T-cell (primary cell): ENCODE measurements at places on chromosomes 6 and 20. TPM values are rescaled to one million over a fixed set of nuclear protein-coding genes. Genes with fewer than 3 reads are reported as not detected.

RPN2 gene
- total RNA-seq = 88.8 TPM

GRCh38 chr20:61166324-61166723, 85.7 kb upstream of the CDH4 start:
- no peaks in the 10 kb centered on the region for H3K4me1 ChIP-seq
- DNase-seq = no peak
- H3K4me3 ChIP-seq = no peak overlapping the region
- no peak overlapping the region for H3K27ac ChIP-seq

DNA sequence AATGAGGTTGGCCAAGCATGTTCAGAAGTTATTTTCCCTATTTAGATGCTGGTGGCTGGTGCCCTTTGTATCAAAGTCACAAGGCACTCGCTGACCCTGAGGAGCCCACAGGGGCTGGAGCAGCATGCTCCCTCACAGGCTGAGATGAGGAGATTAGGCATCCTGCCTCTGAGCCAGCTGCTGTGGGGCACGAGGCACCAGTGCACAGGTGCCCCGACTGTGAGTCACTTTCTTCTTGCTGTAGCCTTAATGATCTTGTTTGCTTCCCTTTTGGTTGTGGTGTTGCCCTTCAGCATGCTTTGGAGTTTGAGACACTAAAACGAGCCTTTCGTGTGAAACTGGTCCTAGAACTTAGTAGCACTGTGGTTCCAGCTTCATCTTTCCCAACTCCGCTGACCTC, 4.3 kb downstream of the PSMG4 start:
- no peak for DNase-seq
- peaks cover 59% of the 10 kb centered on the region for H3K4me1 ChIP-seq
- peaks cover 8% of the 10 kb centered on the region for H3K36me3 ChIP-seq
- H3K4me3 ChIP-seq = no peak overlapping the region

DNA sequence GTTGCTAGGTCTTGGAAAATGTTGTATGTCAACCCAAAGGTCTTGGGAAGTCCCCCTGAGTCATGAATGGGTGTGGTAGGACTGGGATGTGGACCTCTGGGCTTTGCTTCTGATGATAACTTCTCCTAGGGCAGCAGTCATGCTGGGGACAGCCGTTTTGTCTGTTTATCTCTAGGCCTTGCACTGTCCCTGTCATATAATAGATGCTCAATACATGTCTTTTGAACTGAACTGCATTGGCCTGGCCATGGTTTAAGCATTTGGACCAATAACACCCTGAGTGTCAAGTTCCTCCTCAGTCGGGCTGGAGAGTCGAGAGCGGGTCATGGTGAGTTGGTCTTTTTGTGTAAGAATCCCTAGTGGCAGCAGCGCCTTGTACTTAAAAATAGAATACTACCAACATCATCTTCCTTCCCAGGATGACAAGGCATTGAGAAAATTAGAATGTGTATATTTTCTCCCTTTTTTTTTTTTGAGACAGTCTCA, 43.1 kb downstream of the E2F3 start:
- no peak overlapping the region for H3K4me3 ChIP-seq
- H3K36me3 ChIP-seq = peaks cover 9% of the 10 kb centered on the region

NRSN1 gene
- total RNA-seq = not detected

DNA sequence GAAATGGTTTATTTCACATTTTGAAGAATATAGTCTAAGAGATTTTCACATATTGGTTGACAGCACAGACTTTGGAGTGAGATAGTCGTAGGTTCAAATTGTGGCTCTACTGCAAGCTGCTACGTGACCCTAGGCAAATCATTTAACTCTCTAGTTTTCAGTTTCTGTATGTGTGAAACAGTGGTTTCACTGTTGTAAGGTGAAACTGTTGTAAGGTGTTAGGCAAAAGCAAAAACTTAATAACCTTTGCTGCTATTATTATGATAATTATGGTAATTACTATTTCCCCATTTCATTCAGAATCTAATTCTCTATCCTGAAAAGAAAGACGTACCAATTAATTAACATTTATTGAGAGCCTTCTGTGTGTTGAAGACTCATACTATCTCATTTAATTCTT, 144.2 kb downstream of the REV3L start:
- no peaks in the 10 kb centered on the region for H3K4me1 ChIP-seq
- no peak overlapping the region for H3K27ac ChIP-seq
- peaks cover 19% of the 10 kb centered on the region for H3K36me3 ChIP-seq
- no peak for DNase-seq
- H3K4me3 ChIP-seq = no peak overlapping the region

RIPPLY2 gene
- not detected for total RNA-seq

LRRC73 gene
- not detected for total RNA-seq

- H3K4me3 ChIP-seq = no peak overlapping the region
- no peak overlapping the region for H3K27ac ChIP-seq
- no peaks in the 10 kb centered on the region for H3K4me1 ChIP-seq
Observed at GRCh38 chr6:47440719-47441118, 36.9 kb upstream of the CD2AP start.

SYNGAP1 gene
- 51.2 TPM for total RNA-seq

DNA sequence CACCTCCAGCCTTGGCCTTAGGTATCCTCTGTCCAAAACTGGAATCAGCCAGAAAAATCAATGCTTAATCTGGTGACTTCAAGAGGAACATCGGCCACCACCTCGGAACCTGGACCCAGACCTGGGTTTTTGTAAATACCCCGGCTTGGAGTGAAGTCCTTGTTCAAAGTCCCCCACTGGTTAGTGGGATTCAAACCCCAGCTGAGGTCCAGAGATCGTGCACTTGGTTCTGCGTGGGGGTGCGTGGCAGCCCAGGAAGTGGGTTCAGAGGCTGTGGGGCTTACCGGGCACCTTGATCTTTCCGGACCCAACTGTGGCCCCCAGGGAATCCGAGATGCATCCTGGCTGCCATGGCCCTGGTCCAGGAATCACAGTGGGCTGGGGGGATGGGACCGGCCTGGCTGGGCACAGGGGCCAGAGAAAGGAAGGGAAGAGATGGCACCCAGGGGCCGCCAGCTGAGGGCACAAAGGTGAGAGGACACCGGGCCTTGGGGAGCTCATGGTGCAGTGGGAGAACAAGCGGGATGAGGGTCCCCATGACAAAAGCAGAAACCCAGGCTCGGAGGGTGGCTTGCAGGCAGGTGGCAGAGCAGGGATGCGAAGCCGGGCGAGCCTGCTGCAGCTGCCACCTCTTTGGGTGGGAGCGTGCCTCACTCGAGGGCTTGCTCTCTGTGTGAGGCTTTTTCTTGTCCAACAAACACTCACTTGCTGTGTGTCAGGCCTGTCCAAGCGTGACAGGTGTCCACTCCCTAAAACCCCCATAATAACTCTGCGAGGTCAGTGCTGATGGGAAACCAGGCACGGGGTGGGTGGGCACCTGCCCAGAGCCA, 27.7 kb downstream of the ZBP1 start:
- no peaks in the 10 kb centered on the region for H3K4me1 ChIP-seq
- no peak for DNase-seq
- H3K36me3 ChIP-seq = no peaks in the 10 kb centered on the region
- no peak overlapping the region for H3K4me3 ChIP-seq
- H3K27ac ChIP-seq = no peak overlapping the region

DNA sequence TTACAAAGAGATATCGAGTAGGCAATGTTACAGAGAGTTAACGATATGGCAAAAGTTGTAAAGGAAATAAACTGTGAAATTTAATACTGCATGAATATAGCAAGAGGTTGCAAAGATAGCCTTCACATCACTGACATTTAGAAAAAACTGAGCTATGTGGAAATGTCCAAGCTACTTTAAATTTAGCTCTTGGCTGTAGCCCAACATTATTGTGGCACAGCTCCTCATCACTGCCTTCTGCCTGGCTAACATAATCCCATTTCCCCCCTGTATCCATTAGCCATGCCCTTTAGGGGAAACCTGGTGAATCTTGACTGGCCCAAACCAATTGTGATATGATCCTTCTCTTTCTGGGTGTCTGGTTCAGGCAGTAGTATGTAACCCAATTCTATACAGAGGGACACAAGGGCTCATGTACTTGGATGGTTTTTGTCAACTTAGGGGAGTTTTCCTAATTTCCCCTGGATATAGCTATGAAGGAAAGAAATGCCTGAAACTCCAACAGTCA, 115.4 kb downstream of the PFDN4 start:
- no peak overlapping the region for H3K4me3 ChIP-seq
- no peaks in the 10 kb centered on the region for H3K36me3 ChIP-seq
- no peak for DNase-seq
- no peak overlapping the region for H3K27ac ChIP-seq
- H3K27me3 ChIP-seq = no peaks in the 10 kb centered on the region

C20orf141 gene
- not detected for total RNA-seq

DNA sequence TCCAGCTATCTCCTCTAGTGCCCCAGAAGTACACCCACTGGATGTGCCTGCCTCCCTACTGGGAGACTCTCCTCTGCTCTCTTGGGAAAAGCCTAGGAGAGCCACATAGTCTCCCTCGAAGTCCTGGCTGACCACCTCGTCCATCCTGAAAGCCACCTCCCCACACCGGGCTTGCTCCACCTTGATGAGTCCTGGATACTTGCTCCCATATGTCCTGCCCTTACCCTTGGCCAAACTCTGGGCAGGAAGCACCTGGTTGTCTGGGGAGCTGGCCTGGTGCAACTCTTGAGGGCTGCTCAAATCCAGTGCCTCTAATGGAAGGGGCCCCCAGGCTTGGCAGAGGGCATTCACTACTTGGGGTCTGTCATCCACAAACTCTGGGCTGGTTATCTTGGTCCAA, 19.3 kb downstream of the KIAA1755 start:
- no peaks in the 10 kb centered on the region for H3K36me3 ChIP-seq
- no peak for DNase-seq
- H3K27me3 ChIP-seq = peaks cover 28% of the 10 kb centered on the region

DNA sequence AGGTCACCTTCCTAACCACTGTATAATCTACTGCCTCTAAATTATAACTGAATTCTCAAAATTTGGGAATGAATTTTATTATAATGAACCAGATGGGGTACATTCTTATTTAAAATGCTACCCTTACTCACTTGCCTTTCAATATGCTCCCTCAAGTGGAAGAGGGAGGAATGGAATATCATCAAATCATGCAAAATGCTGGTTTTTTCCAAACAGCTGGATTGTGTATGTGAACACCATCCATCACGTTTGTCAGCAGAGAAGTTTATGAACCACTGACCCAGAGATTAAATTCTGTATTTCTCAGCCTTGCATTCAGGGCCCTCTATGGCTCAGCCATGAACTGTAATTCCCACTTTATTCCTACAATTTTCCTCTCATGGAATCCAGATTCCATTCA, 40.5 kb downstream of the CBLN4 start:
- no peak overlapping the region for H3K4me3 ChIP-seq
- H3K4me1 ChIP-seq = no peaks in the 10 kb centered on the region
- no peaks in the 10 kb centered on the region for H3K36me3 ChIP-seq
- H3K27me3 ChIP-seq = no peaks in the 10 kb centered on the region
- no peak for DNase-seq

GRCh38 chr6:14616656-14617055, 499.1 kb downstream of the CD83 start:
- peaks cover 3% of the 10 kb centered on the region for H3K4me1 ChIP-seq
- H3K27me3 ChIP-seq = peaks cover 6% of the 10 kb centered on the region
- H3K36me3 ChIP-seq = no peaks in the 10 kb centered on the region
- no peak overlapping the region for H3K27ac ChIP-seq
- H3K4me3 ChIP-seq = no peak overlapping the region

PREX1 gene
- 181 TPM for total RNA-seq

DNA sequence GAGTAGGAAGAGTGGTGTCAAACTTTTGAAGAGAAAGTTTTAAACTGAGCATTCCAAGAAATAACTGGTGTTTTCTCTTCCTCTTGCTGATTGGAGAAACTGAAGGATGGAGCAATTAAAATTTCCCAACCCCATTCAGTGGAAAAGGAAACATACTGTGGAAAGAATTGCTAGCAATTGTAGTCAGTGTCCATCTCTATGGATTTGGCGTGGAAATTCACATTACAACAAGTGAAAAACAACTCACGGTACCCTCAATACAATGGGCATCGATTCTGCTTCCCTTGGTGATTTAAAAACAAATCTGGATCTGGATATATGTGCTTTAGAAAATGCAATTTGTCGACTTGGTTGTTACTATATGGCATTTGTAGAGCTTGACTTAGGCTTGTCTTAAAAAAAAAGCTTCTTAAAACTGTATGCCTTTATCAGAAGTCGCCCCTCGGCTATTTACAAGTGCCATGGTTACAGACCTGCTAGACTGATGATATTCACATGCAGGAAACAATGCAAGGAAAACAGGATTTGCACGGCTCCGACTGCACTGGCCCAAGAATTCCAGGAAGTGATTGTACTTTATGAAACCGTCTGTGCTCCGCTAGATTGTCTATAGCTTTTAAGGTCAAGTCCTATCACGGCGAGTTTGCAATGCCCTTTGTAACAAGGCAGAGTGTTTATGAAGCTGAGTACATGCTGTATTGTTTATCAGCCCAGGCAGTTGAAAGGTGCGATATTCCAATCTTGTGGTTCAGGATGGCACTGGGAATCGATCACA, 131.7 kb upstream of the PHACTR1 start:
- no peak overlapping the region for H3K27ac ChIP-seq
- no peak overlapping the region for H3K4me3 ChIP-seq
- no peak for DNase-seq
- no peaks in the 10 kb centered on the region for H3K36me3 ChIP-seq
- no peaks in the 10 kb centered on the region for H3K27me3 ChIP-seq
- no peaks in the 10 kb centered on the region for H3K4me1 ChIP-seq

SLC22A1 gene
- total RNA-seq = 1.0 TPM

LTA gene
- 12.5 TPM for total RNA-seq

ULBP1 gene
- total RNA-seq = 0.23 TPM
